ENCODE measurements at places on chromosomes 2 and 18.

DNA sequence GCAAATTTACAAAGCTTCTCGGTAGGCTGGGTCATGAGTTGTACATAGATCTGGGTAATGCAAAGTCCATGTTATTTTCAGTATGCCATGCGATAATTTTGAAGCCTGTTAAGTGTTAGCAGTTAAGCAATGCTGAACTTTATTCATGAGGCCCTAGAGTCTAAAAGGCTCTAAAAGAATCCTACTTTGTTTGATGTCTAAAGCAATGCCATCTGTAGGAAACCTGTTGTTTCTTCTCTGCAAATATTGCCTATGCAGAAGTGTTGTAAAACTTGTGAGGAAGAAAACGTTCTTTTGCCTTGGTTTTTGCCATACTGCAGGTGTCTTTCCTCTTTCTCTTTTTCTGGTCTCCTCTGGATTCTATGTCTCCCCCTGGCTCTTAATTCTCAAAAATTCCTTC is 9.1 kb downstream of the ARHGAP15 start:
- DNase-seq, result no peak

DNA sequence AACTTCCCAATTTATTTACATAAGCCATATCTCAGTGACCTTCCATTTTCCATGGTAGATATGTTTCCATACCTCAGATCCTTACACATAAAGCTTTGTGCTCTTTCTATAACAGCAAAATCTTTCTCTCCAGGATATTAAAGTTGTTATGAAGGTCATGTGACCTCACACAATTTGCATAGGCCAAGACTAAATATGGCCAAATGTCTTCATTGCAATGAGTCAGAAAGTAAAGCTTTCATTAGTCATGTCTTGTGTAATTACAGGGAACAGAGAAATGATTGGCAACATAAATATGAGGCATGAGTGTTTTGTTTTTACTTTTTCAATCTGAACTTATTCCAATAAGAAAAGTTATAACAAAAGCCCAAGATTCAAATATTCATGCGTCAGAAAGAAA is 243.5 kb downstream of the ASXL3 start:
- no peak for DNase-seq

- no peak for DNase-seq
Measured at GRCh38 chr2:216029416-216030129, 16.2 kb upstream of the MREG start.

DNA sequence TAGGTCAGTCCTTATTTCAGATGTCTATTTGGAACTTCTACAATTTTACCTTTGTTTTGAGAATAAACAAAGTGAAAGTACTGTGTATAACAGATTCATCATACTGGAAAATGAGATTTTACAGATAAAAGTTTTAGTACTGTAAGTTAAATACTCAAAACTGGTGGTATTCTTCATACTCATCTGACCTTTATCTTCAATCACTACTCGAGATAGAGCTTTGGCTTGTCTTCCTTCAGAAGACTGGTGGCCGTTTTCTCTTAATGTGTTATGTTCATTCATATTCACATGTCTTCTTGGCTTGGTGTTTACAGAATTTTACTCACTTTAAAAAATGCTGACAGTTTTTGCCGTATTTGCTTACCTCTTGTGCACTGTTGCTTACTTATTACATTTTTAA is 2.1 kb downstream of the SPOPL start:
- no peak for DNase-seq

- no peak for DNase-seq
Measured at GRCh38 chr2:63242747-63243146, 192.1 kb downstream of the OTX1 start.

DNA sequence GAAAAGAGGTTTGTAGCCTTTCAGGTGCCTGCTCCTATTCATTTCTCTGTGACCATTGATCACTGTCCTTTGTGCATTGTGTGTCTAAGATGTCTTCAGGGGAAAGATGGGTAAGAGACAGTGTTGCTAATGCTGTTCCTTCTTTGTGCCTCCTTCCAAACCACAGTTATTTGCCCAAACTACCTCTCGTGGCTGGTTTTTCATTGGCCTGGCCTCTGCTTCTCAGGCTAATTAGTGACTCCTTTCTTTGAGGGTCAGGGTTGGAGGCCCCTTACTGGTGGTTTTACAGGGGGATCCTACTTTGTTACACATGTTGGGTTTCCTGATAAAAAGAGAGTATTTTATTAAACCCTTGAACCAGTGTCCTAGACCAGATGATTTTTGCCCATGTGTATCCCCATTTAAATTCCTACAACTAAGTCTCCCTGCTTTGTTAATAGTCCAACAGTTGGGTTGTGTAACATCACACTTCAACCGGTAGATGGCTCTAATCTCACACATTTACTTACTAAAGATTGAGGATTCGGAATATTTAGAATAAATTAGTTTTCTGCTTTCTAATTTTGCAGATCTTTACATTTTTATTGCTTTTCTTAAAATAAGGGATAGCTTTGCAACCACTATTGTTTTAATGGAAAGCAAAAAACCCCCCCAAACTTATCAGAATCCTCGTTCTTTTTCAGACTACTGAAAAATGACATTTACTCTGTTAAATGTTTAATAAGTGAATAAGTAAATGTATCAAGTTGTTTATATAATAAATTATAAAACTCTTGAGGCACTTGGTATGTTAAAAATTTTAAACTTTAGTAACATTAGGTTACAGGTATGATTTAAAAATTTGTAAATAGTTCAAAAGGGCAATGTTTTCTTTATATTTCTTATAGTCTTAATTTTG is 2.4 kb downstream of the MARS2 start:
- DNase-seq, result peak; percentile 63

GRCh38 chr18:31741097-31741735 is 19.5 kb downstream of the SLC25A52 start:
- DNase-seq, result peak; percentile 45

DNA sequence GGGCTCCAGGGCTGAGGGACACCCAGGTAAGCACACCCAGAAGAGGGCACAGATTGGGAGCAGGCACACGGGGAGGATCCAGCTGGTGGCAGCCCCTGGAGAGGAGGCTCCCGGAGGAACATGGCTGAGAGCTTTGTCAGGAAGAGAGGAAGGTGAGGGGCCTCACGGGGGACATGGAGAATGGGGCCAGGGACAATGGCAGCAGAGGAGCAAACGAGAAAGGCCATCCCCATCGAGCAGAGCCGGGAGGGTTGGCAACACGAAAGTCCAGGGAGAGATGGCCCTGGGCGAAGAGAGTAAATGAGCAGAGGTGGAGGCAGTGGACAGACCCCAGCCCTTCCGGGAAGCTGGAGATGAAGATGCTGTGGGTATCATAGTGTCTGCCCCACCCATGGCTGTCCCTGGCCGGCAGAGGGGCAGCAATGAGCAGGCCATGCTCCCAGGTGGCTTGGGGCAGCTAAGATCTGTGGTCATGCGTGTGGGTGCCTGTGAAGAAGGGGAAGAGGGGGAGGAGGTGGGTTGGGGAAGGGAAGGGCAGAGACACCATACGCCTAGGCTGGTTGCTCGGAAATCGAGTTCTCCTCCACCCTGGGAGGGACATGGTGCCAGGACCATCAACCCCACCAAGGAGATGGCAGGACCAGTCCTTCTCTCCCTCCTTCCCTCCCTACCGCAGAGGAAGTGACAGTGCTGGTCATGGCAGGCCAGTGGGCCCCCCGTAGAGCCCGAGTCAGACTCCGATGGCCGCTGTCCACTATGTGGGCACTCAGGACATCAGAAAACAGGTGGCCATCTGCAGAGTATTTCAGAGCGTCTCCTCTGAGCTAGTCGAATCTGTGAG is 191.7 kb downstream of the NDUFA10 start:
- no peak for DNase-seq

- DNase-seq, result no peak
Measured at GRCh38 chr2:17648581-17648980, 105.0 kb downstream of the SMC6 start.

DNA sequence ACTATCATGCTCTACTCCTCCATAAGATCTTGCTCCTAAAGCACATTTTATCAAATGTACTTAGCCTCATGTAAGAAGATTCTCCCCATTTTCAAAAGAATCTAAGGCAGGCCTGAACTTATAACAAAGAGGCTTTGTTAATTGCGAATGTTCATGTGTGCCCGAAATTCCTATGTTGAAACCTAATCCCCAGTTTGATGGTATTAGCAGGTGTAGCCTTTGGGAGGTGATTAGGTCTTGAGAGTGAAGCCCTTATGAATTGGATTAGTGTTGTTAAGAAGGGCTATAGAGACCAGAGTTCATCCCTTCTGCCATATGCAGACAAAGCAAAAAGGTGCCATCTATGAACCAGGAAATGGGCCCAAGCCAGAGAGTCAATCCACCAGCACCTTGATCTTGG is 234.5 kb downstream of the PAX3 start:
- peak; percentile 28 for DNase-seq

- DNase-seq, result peak; percentile 15
Measured at GRCh38 chr18:8162802-8163201, 446.4 kb upstream of the RAB12 start.

DNA sequence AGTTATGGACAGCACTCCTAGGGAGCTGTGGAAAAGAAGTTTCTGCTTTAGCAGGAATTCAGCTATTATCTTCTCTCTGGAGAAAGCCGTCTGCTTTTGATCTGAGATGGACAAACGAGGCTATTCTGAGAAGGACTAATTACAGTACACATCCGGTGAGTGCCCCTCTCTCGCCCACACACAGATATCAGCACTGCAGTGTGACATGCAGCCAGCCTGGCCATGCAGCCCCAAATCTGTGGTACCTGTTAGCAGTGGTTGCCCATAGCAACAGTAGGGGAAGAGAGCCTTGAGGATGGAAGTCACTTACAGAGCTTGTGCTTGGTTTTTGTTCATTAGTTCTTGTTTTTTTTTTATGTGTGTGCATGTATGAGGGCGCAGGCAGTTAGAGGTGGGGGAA is 73.9 kb upstream of the TRIB2 start:
- DNase-seq, result no peak

DNA sequence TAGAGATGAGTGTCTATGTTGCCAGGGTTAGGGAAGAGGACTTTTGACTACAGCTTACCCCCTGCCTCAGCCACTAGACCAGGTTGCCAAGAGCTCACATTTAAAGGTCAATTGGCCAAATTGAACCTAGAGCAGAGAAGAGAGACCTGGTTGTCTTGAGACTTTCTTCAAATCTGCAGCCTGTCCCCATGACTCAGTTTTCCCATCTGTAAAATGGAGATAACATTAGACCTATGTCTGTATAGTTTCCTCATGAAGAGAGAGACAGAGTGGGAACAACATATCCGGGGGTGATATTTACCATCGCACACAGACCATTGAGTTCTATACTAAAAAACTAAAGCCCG is 1.6 kb upstream of the LIPG start:
- DNase-seq, result no peak

- DNase-seq, result no peak
Measured at GRCh38 chr18:24588440-24588839, 128.0 kb downstream of the HRH4 start.
